ENCODE measurements at places on chromosomes 2 and 18.

- DNase-seq: no peak
Observed at GRCh38 chr2:96642564-96643360, at the start of gene FER1L5. Gene FER1L5 (plus strand): TSS chr2:96642764. CDS start chr2:96642837, 73 bp downstream.

DNA sequence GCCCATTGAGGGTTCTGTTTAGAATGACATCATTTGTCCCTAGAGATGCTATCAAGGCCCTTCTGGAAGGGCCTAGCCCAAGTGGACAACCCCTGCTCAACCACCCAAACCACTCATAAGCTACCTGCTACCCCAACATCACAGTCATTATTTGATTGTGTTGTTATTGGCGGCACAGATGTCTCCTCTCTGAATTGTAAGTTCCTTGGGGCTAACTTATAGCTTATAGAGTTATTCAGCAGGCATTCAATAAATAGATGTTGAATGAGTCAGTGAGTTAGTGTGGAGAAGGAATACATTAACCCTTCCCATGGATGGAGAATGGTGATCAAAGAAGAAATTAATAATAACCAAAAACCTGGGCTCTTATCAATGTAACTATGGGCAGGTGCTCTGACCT lies 80.0 kb downstream of the ACAA2 start:
- DNase-seq: no peak

- no peak for DNase-seq
Observed at GRCh38 chr2:220736778-220737177, 835.3 kb downstream of the EPHA4 start.

GRCh38 chr2:180360283-180360618 lies 353.2 kb upstream of the CWC22 start:
- DNase-seq: no peak

GRCh38 chr2:239695728-239696240 lies 295.0 kb upstream of the HDAC4 start:
- DNase-seq: peak; percentile 49

- DNase-seq: no peak
Observed at GRCh38 chr2:3868012-3868805, 164.8 kb downstream of the DCDC2C start.
